Tibial artery (tissue), 4 donors: ENCODE measurements at places on chromosomes 6 and 20.

DNA sequence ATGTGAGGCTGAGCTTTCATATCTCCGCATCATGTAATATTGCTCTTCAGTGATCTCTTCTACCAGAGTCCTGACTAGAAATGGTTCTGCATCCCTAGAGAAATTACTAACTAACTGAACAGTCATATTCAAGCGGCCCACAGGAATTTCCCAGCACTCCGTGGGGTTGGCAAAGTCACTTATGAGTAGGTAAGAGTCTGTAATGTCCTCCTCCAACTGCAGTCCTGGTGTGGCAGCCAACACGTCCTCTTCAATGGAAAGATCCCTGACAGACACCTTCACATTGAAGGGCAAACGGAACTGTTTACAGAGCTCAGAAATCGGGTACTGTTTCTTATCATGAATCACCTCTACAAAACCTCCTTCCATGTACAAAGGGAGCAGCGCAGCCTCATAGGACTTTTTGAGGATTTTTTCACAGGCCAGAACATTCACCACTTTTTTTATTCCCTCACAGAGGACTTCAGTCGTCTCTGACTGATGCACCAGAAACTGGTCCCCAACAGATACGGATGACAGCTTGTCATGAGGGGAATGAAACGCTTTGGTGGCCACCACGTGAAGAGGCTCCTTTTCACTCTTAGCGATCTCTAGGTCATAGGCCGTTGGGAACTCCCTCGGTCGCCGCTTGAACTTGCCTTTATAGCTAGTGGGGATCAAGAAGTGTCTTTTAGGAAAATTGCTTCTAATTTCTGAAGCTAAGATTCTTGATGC lies 87.7 kb downstream of the THEMIS start:
- DNase-seq: no peak

DNA sequence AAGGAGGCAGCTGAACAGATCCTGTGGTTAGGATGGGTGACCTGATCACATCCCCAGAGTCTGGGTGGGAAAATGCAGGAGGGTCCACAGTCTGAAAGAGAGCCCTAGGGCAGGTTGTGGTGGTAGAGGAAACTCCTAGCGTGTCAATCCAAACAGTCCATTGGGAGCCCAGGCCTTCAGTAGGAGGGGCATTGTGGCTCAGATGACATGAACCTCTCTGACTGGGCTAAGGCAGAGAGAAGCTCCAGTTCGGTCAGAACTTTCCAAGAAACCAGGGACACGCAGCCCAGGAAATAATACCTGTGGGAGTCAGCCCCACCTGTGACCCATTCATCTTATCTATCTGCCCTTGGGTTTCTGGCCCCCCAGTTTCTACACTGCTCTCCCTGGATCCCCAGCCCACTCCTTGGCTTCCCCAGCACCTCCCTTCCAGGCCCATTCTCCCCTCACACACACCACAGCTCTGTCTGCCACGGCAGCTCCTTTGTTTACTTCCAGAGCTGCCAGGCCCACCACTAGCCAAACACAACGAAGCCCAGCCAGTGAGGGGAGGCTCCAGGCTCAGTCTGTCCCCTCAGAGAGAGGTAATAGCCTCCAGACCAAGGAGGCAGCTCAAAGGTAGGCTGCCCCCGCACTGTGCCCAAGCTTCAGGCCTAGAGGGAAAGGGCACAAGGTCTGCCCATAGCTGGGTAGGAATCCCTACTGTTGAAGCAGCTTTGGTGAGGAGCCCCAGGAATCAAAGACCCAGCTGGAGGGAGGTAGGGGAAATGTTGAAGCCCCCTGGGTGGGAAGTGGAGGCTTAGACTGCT lies 6.2 kb downstream of the GDF5 start:
- DNase-seq: no peak

- DNase-seq: no peak
Measured at GRCh38 chr6:156166093-156166492, 611.1 kb upstream of the ARID1B start.

DNA sequence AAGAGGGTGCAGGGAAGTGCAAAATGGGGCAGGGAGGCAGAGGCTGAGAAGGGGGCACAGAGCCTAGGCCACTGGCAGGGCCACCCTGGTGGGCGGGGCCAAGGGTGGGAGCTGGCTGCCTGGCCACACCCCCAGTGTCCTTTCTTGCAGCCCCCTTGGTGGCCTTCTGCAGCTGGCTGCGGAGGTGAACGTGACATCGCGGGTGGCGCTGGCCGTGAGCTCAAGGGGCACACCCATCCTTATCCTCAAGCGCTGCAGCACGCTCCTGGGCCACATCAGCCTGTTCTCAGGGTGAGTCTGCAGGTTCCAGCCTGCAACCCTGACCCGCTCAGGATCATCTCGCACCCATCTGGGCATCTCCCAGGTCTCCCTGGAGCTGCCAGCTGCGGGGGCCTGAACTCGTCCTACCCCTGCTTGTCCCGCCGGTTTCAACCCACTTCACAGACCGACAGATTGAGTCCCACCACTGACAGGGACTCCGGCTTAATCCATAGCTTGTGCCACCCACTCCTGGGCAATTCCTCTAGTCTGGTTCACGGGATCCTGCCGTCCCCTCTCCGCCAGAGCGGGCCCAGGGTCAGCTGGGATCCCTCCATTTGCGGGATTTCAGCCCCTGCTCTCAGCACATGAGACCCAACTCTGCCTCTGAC lies 6.2 kb downstream of the BPIFB3 start:
- no peak for DNase-seq

DNA sequence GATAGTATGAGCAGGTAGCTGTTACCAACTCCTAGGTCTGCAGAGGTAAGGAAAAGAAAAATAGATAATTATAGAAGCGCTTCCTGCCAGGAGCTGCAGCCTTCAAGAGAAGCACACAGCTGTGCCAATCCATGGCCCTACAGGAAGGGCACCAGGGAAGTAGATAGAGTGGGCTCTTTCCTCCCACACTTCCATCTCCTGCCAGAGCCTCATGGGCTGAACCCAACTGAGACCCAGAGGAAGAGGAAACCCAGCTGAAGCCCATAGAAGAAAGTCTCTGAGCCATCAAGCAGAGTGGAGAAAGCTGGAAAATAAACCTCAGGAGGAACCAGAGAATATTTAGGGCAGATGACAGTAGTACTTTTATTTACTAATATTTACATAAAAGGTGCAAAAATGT lies 146.7 kb upstream of the ATXN1 start:
- DNase-seq: no peak

DNA sequence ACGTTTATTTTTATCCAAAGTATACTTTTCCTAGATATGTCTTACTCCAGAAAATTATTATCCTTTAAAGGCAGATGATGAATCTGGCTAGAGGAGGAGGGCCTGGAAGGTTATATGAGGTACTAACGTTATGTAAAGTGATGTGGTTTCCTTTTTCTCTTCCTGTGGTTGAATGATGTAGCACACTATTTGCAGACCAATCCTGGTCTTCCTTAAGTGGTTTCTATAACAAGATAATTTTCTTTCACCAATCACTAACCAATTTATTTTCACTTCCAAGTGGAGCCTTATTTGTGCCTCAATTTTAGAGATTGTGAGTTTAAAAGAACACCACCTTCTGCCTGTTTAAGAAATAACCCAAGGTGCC lies 154.6 kb upstream of the SOX4 start:
- DNase-seq: no peak

DNA sequence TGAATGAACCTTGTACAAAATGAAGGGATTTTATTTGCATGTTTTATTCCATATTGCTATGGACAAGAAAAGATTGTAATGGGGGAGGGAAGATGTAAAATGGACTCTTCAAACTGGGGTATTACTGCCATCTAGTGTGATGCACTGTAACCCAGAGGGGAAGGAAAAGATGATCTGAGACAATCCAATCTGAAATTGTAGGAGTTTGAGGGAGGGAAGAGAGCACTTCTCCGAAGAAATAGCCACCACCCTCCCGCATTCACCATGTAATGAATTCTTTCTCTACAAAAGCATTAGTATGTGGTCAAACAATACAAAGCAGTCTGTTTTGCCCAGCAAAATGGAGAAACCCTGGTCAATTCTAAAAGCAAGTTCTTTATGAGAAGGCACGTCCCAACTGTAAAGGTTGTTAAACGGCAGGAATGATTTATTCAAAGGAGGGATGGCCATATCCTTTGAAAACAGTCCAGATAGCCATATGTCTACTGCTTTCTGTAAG lies 679.5 kb upstream of the NRSN1 start:
- DNase-seq: no peak

DNA sequence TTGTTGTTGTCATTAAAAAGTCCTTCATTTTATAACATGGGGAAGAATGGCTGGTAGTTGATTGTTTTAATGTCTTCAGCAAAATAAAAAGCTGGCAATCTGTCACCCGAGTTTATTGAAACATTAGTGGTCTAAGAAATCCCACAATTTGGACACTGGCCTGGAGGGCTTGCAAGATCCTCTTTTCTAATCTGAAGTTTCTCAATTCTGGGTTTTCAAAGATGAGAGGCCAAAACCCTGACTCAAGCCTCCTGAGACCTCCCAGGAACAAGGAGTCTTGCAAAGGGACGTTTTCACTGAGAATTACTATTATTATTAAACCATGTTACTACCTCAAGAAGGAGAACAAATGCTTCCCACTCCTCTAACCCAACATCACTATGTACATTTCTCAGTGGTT lies 19.5 kb downstream of the MAP1LC3A start:
- peak; percentile 42 for DNase-seq

DNA sequence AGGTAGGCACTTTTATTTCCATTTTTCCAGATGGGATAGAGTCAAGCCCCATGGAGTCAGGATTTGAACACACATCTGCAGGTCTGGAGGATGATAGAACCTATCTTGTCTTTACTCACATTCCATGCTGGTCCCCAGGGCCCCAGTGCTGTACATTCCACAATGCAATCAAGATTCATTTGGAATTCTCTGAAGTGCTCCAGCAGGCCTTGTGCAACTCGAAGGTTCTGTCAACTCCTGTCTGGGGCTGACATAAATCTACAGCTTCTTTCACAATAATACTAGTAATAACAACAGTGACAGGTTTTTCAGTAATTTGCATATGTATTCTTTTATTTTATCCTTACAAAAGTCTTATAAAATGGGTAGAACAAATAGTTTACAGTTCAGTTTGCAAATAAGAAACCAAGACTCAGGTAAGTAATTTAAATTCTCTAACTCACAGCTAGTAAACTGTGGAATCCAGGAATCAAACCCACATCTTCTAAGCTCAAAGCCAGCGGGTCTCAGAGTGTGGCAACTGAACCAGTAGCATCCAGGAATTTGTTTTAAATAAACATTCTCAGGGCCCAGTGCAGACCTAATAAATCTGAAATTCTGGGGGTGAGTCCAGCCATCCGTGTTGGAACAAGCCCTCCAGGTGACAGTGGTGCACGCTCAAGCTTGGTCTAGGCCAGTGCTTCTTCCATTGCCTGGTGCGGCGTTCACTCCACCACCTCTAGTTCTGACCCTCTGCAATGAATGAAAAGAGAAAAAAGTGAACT lies 137.0 kb upstream of the TNFAIP3 start:
- DNase-seq: no peak
